GM20000 (cell line): ENCODE measurements at places on chromosomes 5 and 9.

DNA sequence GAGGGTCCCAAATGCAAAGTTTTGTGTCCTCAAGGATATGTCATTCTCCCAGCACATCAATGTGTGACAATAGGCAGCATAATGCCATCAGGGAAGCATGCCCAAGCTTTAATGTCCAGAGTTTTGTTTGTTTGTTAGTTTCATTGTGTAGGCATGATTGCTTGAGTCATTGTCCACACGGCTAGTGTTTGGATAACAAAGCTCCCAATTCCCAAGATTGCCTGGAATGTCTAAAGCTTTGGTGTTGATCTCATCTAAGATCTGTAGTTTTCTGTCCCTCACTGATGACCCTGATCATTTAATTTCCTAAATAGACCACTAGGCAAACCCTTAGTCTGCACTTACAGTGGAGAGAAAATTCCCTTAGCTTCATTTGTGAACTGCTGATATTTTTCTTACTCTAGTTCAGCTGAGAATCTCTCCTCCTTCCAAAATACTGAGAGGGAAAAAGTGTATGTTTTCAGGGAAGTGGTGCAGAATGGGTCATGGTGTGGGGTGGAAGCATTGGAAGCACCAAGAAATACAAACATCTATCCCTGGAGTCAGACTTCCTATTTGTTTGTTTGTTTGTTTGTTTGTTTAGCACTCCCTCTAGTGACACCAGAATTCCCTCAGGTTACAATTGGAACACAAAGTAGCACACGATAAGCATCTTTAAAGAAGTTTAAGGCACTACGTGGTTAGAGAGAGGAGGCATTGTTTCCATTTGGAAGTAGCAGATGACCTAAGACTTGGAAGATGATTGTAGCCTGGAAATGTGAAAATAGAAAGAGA is 127.1 kb downstream of the PRDM6 start:
- no peak for DNase-seq

DNA sequence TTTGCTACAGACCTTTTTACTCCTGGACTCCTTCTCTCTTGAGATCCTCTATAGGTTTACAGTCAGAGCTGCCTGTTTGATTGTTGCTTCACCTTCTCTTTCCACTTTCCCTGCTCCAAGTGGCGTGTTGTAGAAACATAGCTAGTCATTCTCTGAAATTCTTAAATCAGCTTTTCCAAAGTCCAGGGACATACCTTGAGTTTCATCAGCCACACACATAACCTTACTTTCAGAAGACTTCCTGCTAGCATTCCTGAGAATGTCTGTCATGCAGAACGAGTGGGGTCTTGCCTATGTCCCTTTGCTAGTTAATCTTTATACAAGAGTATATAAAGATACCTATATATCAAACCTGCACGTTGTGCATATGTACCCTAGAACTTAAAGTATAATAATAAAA is 230.3 kb upstream of the ZNF462 start:
- DNase-seq: no peak

DNA sequence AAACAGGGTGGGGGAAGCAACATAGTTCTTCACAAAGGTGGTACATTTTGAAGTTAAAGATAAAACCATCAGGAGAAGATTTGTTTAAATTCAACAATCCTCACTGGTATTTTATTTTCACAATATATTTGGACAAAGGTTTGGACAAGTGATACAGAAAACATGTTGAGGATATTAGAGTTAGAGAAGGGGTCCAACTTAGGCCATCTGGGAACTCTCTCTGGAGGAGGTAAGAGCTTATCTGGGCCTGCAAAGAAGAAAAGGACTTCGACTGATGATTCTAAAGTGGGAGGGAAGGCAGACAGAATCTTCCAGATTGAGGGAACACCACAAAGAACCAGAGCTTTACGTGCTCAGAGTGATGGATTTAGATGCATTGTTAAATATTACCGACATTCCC is 58.5 kb downstream of the SGCD start:
- no peak for DNase-seq

DNA sequence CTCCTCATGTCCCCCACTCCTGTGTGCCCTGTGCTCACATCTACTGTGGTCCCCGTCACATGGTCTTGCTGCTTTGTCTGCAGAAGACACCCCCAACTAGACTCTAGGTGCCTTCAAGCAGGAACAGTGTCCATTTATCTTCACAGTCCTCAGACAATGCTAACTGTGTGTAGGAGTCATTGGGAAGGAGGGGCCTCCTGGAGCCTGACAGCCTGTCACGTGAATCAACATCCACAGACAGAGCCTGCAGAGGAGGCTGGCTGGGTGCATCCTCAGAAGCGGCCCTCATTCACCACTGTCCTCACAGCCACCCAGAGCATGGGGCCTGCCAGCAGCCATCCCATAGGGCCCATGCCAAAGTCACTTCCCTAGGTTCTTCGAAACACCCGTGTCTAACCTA is 98.7 kb downstream of the MED10 start:
- DNase-seq: no peak

GRCh38 chr5:162391833-162392232 is 324.3 kb downstream of the GABRG2 start:
- DNase-seq: no peak

DNA sequence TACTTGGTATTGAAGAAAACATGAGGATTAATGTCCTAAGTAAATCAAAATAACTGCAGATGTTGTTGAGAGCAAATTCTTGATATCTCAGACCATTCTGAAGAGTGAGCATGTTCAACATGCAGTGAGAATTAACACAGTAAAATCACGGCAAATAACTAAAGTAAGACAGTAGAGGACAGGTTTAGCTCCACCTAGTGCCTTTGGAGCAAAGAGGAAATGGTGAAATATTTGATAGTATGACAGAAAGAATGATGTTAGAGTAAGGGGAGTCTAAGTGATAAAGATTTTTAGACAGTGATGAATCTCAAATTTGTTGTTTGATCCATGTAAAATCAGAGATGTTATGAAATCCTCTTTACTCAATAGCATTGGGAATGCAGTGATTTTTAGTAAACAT is 424.2 kb downstream of the TMEM161B start:
- no peak for DNase-seq

- DNase-seq: no peak
Measured at GRCh38 chr9:132244582-132245455, 83.0 kb downstream of the NTNG2 start.

GRCh38 chr5:149294872-149295829 is 23.5 kb downstream of the AFAP1L1 start:
- DNase-seq: no peak

DNA sequence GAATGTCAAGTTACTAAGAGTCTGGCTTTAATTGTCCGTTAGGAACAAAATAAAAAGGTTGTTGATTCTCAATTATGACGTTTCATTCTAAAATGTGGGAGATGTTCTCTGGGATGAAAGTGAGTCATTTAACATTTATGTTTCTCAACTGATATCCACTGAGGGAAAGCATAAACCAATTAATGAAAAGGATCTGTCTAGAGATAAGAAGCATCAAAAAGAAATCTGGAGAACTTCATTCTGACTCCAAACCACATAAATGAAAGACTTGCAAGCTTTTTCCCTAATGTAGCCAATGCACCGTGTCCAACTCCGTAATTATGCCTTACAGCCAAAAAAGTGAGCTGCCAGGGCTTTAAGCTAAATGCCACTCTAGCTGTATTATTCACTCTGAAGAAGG is 654.2 kb downstream of the TLE1 start:
- no peak for DNase-seq

- no peak for DNase-seq
Measured at GRCh38 chr5:33049842-33050241, 338.7 kb downstream of the NPR3 start.

DNA sequence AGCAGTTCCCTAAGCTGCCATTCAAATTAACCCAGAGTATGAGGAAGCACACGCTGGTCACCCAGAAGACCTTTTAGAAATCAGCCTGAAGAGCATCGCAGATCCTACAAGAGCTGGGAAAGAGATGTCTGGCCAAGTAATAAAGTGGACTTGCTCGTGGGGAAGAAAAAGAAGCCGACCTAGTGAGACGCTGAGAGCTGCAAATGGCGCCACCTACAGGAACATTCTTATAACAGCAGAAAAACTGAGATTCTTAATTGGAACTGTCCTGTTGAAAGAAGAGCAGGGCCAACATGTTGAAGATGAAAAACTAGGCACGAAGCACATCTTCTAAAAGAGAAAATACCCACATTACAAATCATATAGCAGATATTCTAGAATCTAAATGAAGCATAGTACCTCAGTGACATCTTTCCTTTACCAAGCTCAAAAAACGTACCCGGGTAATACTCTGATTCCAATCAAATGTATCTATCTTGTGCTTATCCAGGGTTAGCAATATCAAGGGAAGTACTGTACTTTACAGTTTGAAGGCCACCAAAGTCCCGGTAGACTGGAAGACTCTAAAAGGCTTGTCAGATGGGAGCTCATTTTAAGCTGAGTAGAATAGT is 3.9 kb upstream of the GNAQ start:
- peak; percentile 63 for DNase-seq

DNA sequence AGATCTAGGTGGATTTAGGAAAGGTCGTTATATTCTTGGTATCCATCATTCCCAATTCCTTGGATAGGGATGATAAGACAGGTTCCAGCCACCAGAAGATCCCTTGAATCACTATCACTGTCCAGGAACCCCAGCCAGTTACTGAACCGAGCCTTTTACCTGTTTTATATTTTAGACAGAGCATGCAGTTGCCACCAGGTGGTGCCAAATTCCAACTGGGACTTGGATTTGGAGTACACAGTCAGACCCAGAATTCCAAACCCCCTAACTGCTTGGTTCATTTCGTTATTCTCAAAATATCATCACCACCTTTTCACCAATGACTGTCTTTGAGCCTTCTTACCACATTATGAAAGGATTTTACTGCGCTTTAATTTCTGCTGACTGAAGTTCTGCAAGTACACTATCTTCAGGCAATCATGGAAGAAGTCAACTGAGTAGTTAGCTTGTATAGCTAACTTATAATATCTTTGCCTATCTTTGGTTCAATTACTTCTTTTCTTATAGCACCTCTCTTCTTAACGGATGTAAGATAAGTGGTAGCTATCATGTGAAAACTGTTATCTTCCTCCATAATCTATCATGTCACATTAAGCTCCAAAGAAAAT is 191.8 kb downstream of the PRR16 start:
- DNase-seq: peak; percentile 6

GRCh38 chr9:101716629-101717028 is 21.8 kb downstream of the GRIN3A start:
- DNase-seq: no peak

GRCh38 chr5:9544502-9545135 is 1.3 kb downstream of the SEMA5A start:
- peak; percentile 81 for DNase-seq

DNA sequence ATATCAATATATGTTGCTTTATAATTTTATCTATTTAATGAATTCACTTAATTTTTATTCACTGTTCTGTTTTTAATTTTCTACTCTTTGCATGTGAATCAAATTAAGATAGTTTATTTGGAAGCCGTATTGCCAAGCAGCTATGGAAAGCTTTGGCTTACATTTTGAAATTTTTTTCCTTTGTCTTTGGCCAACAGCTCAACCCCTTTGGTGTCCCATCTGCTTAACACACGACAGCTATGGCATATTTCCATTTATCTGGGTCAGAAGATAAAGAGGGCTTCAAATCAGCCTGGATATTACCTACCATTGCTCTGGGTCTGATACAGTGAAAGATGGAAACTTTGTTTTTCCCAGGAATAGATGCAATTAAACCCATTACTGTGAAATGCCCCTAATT is 201.0 kb downstream of the WDR70 start:
- DNase-seq: no peak

DNA sequence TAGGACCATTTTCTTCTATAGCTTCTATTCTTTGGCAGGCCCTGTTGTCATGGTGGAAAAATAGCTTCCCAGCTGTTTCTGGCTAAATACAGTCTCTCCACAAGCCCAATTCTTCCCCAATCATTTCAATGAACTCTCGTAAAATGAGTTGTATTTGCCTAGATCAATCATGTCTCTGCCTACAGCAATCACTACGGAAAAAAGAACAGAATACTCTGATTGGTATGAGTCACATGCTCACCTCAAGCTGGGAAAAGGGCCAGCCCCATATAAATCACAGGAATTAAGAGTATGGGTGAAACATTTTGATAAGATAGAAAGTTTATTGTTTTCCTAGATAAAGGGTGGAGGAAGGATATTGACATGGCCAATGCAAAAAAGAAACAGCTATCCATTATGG is 711.4 kb downstream of the EFNA5 start:
- DNase-seq: no peak
